ENCODE measurements at places on chromosomes 5 and 9.

DNA sequence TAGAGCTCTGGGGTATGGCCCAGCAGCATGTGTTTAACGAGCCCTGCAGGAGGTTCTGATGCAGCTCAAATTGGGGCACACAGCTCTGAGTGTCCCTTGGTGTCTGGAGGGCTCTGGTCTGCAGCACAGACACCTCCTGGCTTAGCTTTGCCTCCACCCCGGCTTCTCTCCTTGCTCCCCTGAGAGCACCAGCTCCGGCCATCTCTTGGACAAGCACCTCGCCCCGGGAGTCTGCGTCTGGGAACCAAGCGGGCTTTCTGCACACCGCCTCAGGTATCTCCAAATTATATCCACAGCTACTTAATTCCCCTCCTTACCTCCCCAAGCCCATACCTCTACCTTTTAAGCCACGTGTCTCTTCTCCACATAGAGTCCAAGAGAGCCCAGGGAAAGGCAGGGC lies 83.7 kb upstream of the IRX4 start:
- no peak for DNase-seq

GRCh38 chr5:93417490-93417889 lies 163.5 kb downstream of the NR2F1-AS1 start:
- DNase-seq, result no peak

DNA sequence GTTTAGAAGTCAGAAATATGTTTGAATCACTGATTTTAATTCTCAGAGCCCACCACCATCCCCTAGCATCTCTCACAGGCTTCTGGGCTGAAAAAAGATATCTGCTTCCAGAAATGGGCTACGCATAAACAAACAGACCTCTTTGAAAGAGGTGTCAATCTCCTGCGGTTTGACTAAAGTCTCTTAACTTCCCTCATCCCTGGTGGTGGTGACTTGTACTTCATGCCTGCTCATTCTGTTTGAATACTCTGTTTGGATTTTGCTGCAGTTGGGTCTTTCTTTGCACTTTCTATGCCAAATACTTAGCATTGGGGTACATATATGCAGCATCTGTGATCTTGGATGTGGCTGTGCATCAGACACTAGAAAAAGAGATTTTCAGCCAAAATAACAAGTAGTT lies 157.2 kb upstream of the ATP10B start:
- DNase-seq, result no peak

- no peak for DNase-seq
Measured at GRCh38 chr5:158747816-158748432, 351.8 kb downstream of the EBF1 start.

GRCh38 chr9:126380447-126380846 lies 53.8 kb downstream of the MVB12B start:
- no peak for DNase-seq

GRCh38 chr5:129977810-129978209 lies 73.5 kb downstream of the CHSY3 start:
- DNase-seq, result no peak

DNA sequence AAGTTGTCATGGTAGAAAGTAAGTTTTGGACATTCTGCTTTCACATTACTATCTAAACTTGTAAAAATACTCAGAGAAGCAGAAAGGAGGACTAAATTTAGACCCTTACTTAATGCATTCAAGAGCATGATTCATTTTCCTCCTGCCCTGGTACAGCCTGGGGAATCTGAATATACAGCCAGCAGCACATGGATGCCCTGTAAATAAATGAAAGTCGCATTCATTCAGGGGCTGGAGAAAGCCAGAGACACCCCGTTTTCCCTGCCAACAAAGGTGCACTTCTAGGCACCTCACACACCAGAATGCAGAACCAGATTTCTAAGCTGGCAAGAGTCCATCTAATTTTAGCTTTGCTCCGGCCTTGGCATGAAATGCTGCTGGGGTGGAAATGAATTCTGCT lies 172.7 kb upstream of the KLF9 start:
- DNase-seq, result no peak

All from activated CD8-positive, alpha-beta memory T cell treated with anti-CD3 and anti-CD28 coated beads, Interleukin-2, amount 10 ng/mL, durations not matched to agents 7 days and 5 days (primary cell).